Activated CD4-positive, alpha-beta T cell treated with anti-CD3 and anti-CD28 coated beads, Interleukin-2, amount 50 U/mL, for 1 hour (primary cell): ENCODE measurements at places on chromosomes 3 and 15.

GRCh38 chr3:65112751-65113300 lies 425.0 kb upstream of the ADAMTS9 start:
- DNase-seq: no peak

DNA sequence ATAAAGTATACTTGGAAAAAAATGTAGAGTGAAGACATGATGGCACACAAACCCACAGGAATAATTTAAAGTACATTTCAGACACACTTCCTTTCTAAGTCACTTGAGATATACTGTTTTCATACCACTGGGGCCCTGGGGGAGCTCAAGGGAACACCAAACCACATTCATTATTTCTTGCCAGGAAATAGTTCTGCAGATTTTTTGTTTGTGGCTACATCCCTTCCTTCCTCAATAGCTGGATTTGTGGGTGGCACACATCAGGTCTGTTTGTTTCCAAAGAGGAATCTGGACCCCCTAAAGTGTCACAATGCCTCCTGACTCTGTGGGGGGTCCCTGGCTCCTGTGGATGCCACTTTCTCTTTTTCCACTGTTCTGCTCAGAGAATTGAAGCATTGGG lies 153.5 kb upstream of the COL8A1 start:
- DNase-seq: no peak

- no peak for DNase-seq
Observed at GRCh38 chr3:184669578-184669977, 42.3 kb downstream of the MAGEF1 start.

DNA sequence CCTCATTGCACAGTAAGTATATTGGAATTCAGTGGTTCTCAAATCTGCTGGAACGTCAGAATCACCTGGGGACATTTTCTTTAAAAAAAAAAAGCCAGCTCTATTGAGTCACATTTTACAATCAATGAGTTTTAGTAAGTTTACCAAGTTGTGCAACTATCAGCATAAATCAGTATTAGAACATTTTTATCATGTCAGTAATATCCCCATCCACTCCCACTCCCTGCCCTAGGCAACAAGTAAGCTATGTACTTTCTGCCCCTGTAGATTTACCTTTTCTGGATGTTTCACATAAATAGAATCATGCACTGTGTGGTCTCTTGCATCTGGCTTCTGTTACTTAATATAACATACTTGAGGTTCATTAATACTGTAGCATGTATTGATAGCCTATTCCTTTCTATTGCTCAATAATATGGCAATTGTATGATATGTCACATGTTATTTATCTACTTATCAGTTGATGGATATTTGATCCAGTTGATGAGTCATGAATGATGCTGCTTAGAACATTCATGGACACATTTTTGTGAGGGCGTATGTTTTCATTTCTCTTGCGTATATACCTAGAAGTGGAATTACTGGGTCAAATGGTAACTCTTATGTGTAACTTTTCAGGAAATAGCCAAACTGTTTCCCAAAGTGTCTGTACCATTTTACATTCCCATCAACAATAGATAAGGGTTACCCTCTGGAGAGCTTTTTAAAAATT lies 180.5 kb downstream of the THSD4 start:
- no peak for DNase-seq

DNA sequence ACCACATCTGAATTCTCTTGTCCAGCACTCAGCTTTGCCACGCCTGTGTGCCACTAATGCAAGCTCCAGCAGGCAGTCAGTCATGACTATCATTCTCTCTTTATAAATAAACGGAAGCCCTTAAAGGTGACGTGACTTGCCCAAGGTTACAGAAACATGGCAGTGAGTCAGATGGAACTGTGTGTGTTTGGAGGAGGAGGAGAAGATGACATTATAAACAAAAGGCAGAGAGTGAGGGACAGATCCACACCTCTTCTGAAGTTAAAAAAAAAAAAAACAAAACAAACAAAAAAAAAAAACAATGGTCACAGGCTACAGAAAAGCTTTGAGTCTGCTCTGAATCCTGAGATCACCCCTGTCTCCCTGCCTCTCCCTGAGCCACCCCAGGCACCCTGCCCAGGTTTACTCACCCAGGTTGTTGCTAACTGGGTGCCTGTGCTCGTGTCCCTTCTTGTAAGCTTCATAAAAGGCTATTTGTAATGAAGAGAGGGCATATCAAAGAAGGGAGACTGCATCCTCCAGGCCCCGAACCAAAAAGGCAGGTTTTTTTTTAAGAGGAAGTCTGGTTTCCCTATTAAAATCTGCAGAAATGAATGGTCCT lies 119.7 kb upstream of the PHLDB2 start:
- DNase-seq: no peak

GRCh38 chr3:115042351-115042750 lies 104.7 kb downstream of the ZBTB20 start:
- no peak for DNase-seq

GRCh38 chr3:42652251-42652610 lies 1.3 kb upstream of the ZBTB47 start:
- no peak for DNase-seq

DNA sequence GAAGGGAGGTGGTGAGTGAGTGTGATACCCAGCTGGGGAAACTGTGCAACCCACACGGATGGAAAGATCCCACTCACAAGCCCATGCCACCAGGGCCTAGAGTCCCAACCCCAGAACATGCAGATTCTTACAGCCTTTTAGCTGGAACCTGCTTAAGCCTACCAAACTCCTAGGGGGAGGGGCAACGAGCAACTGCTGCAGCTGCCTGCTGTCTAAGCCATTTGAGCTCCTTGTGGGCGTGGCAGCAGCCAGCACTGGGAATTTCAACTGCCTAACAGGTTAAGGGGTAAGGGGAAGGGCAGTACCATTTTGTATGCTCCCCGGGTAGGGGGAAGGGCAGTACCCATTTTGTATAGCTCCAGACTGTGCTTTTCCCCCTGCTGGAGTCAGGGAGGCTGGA lies 673.2 kb upstream of the BCHE start:
- no peak for DNase-seq

DNA sequence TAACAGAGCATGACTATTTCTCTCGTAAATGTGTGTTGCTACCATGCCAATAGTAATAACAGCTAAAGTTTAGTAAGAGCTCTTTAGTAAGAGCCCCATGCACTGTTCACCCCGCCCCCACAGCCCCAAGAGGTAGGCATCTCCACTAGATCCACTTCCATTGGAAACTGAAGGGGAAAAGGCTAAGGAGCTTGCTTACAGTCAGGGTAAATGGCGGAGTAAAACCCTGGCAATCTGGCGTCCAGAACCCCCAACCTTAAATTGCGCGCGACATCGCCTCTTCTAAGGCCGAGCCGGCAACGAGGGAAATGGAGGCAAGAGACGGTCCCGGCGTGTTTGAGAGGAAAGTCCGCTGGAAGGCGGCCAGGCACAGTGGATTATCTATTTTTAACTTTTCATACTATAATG lies 654 bp upstream of the C3orf38 start:
- DNase-seq: no peak

DNA sequence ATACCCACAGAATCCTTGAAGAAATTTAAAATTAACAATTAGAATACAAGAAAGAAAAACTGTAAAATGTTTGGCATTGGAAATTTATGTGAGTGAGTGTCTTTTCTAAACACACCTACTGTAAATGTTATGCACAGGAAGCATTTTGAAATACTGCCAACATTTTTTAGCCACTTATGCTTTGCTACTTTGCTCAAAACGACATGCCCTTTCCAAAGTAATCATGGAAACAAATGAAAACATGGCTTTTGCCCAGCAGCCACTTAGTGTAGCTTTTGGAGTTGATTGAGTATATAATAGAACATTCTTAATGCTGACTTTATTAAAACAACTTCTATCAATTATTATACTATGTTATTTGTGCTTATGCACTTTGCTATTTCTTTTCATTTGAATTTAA lies 823.0 kb downstream of the CADM2 start:
- no peak for DNase-seq

DNA sequence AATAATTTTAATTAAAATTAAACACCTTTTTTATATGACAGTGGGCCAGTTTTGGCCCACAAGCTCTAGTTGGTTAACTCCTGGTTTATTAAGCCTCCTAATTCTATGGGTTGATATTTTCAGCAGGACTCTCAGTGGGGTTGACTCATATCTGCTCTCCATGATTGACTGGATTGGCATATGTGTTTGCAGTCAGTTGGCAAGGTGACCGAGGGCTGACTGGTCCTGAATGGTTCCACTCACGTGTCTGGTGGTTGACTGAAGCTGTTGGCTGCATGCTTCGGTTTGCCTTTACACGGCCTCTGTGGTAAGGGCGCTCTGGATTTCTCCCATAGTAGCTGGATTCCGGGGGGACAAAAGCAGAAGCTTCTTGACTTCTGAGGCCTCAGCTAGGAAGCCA lies 65.3 kb upstream of the ZNF280D start:
- DNase-seq: no peak
